ENCODE measurements at places on chromosomes 7 and 10. TPM values are rescaled to one million over a fixed set of nuclear protein-coding genes. Genes with fewer than 3 reads are reported as not detected.

DNA sequence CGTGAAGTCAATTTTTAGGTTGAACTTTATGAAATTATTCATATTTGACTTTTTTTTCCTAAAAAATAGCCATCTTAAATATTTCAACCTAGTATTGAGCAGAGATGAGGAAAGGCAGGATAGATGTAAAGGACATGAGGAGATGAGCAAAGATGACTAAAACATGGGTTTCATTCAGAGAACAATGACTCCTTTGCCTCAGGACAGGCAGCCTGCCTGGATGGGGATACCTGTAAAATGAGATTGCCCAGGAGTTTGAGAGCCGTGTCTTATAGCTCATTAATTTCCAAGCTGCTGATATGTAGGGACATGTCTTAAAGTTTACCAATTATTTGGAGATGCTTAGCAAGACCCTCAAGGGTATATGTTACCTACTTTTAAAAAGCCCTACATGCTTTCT is 243.8 kb upstream of the MDFIC start:
- no peak for DNase-seq

DNA sequence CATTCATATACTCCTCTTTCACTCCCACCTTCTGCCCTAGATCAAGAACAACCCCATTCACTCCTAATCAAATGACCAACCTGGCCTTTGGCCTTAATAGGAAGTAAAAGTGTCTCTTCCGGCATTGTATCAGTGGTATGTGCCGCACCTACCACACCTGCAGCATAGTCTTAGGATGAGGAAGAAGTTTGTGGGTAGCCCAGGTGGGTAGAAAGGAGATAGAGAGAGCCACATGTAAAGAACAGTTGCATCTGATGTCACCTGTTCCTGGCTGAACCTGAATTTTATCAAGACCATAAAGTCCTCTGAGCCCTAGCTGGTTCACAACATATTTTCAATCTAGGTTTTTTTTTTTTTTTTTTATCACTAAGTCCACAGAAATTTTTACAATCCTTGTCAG is 55.5 kb upstream of the PTPN12 start:
- DNase-seq, result no peak

DNA sequence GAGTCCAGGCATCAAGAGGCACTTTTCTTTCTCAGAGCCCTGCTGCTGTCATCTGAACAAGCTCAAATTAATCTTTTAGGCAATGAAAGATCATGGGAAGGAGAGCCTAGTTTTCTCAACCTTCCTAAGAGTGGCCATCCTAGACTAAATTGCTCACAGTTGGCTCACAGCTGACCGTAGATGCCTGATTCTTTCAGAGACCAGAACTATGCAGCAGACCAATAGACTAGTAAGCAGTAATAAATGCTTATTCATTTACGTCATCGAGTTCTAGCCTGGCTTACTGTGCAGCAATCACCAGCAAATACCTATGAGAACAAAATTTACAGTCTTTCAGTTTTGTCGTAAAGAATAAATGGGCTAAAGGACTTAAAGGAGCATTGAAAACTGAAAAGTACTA is 602.9 kb upstream of the GHITM start:
- no peak for DNase-seq

DNA sequence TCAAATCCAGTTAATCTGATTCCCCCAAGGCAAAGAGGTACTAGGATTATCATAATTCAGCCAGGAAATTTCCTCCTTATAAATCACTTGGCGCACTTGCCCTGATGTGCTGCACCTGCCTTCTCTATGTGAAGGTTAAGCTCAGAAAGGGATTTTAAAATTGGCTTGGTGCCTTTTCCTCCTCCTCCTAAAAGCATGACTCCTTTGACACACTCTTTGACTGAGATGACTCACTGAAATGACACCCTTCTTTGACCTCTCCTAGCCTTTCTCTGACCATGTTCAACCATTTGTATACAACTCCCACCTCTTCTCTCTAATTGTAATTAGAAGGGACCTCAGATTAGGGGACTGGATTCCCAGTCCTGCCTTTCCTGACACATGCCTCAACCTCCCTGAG is 46.5 kb downstream of the ABLIM1 start:
- DNase-seq, result no peak

Gene ZNF853
- total RNA-seq, result 4.0 TPM

DNA sequence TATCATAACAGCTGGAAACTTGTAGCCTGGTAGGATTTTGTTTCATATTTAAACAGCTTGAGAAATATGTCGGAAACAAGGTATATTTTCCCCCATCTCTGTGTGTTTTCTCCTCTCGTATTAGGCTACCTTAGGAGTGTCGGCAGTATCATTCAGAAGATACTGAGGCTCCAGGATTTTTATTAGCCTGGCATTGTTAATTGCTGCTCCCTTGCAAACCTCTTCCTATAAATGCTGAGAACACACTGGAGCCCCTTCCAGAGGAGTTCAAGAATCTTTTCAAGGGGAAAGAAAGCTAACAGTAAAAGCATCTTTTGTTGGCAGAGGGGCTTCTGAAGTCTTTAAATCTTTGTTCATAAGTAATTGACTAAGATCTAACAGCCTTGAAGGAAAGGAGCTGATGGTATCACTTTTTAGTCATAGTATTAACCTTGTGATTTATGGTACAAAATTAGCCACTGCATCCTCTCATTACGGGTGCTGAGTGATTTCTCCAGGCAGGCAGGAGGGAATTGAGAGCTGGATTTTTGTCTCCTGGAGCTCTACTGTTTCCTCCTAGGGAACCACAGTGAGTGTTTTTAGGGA is 998.7 kb downstream of the LRMDA start:
- no peak for DNase-seq

DNA sequence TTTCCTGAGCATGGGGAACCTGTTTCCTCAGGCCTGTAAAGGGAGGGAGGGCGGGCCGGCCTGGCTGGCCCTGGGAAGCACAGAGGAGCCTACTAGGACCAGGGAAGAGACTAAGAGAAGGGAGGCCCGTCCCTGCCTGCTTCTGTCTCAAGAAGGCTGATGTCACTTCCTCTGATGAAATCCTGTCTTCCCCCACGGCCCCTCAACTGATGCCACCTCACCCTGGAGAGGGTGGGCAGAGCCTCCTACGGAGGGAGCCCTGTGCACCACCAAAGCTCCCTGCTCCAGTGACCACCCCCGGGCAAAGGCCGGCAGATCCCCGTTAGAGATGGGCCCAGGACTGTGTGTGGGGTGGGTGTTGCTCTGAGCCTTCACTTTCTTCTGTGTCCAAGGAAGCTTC is 1.0 kb upstream of the PILRA start:
- DNase-seq, result peak; percentile 36

Gene VIPR2
- 3.0 TPM for total RNA-seq

- no peak for DNase-seq
Observed at GRCh38 chr7:17097668-17098297, 200.7 kb upstream of the AHR start.

Gene ASB10
- total RNA-seq, result not detected

DNA sequence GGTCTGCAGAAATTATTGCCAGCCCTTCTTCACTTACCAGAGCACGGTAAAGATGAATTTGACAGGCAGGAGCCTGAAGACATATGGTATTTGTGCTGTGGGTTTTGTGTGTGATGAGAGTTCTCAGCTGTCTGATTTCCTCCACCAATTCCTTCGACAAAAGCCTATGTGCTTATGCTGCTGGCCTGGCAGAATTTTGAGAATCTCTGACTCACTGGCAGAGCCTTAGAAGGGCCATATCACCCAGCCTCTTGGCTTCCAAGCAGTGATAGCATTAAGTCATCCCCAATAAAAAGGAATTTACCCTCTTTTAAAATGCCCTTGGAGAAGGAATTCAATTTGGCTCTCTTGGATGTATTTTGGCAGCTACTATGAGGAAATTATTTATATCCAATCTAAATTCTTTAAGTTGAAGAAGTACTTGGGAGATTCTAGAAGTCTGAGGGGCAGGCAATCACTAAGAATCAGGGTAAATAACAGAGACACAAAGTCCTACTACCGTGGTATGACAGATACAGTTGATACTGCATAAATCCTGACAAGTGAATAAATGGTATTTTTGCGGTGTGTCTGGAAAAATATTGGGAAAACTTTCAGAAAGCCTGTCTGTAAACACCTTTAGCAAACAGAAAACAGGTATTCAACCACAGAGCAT is 68.6 kb upstream of the EFCAB10 start:
- no peak for DNase-seq

DNA sequence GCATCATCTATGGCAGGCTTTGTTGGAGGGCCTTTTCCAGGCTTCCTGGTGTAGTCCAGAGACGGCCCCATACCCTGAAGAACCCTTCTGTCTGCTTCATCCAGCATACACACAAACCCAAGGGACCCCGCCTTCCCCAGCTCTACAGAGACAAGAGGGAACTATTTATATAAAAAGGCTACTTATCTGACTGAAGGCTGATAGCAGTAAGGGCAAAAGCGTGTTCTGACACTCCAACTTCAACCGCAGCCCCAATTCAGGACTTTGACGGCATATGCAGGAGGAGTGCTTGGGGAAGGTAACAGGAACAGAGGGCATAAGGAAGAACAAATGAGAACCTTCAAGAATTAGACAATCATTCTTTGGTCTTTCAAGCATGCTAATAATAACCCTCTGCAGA is 21.0 kb downstream of the GNA12 start:
- no peak for DNase-seq

DNA sequence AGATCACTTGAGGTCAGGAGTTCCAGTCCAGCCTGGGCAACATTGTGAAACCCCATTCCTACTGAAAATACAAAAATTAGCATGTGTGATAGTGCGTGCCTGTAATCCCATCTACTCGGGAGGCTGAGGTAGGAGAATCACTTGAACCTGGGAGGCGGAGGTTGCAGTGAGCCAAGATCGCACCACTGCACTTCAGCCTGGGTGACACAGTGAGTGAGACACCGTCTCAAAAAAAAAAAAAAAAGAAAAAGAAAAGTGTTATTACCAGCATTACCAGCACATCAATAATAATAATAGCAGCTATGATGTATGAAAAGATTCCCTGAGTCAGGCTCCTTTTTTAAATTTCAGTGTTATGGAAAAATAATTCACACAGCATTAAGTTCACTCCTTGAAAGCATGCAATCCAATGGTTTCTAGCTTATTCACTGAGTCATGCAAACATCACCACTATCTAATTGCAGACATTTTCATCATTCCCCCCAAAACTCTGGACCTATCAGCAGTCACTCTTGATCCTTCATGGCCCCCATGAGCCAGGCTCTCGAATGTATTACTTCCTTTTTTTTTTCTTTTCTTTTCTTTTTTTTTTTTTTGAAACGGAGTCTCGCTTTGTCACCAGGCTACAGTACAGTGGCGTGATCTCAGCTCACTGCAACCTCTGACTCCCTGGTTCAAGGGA is 228.4 kb downstream of the FANK1 start:
- no peak for DNase-seq

- DNase-seq, result no peak
Observed at GRCh38 chr7:142131439-142132185, 20.1 kb downstream of the MGAM2 start.

Gene WDFY4
- 0.58 TPM for total RNA-seq

Gene GIMAP6
- total RNA-seq, result 41.6 TPM

DNA sequence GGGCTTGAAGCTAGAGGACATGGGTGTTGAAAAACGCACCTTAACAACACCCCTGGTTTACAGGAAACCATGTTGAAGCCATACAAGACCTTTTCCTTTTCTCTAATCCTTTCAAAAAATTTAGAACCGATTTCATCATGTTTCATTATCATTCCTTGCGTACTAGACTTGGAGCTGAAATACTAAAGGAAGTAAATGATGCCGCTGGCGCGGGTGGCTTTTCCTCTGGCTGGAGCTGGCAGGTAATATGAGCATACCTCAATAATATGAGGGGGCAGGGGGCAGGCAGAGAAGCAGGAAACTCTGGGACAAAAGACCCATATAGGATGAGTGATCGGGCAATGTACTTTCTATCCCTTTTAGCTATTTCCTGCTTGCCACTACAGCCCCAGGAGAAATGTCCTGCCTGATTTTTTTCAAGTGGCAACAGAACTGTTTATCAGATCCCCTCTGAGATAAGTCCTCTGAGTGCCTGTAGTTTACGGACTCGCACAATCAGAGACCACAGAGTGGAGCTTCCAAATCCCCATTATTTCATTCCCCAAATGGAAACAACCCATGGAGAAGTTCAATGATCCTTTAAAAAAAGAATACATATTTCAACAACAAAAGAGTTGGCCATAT is 450.1 kb downstream of the KCNMA1 start:
- DNase-seq, result no peak

GRCh38 chr7:29839302-29839701 is 33.0 kb downstream of the WIPF3 start:
- no peak for DNase-seq

Gene MICALL2
- total RNA-seq, result 3.5 TPM

DNA sequence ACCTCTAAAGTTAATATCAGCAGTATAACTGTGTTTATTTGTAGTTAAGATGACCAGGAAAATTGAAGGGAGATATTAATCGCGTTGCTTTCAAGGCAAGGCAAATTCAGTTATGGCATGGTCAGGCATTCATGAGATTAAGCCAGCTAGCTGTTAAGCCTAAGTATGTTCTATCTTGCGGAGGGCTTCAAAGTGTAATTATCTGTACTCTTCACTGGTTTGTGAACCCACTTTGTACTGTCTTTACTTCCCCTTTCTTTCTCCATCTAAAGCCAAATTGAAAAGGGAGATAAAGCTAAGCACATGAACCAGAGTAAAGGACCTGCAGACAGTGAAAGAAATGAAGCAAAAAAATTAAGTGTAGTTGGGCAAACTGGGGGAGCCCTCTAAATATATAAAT is 483.1 kb upstream of the NRP1 start:
- DNase-seq, result no peak

DNA sequence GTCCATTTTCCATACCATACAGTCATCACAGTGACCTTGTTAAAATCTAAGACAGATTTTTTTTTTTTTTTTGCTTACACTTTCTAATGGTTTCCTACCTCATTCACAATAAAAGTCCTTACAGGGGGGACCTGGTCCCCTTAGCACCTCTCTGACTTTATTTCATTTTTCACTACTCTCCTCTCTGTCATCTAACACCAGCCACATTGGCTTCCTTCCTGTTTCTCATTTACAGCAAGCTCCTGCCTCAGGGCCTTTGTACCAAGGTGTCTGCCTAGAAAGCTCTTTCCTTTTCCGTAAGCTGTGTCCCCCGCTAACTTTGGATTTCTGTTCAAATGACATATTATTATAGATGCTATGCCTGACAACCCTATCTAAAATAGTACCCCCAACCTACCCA is 27.7 kb downstream of the CC2D2B start:
- no peak for DNase-seq

DNA sequence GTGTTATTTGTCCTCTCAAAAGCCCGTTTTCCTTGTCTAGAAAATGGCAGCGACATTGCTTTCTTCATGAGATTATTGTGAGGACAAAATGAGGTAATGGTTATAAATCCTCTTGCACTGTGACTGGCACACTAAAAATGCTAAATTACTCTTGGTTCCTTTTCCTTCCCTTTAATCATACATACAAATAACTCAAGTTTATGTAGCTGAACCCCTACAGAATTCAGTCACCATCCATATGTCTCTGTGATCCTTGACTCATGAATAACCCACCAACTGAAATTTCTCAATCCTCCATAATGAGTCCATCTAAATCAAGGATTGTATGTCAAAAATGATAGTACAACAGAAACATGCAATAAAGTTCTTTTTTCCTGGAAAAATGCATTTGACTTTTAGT is 71.3 kb upstream of the VWC2 start:
- DNase-seq, result no peak

Gene LRRD1
- not detected for total RNA-seq

Gene PRSS37
- total RNA-seq, result not detected

- no peak for DNase-seq
Observed at GRCh38 chr10:7956508-7956907, 98.0 kb upstream of the GATA3 start.

GRCh38 chr7:148410905-148411304 is 179.7 kb upstream of the C7orf33 start:
- DNase-seq, result no peak

Data from activated T-cell treated with anti-CD3 and anti-CD28 coated beads, Interleukin-2, amount 50 U/mL, for 72 hours (primary cell).